CD8-positive, alpha-beta T cell (primary cell): ENCODE measurements at places on chromosomes 5 and 9. TPM values are rescaled to one million over a fixed set of nuclear protein-coding genes. Genes with fewer than 3 reads are reported as not detected.

- DNase-seq, result no peak
Measured at GRCh38 chr9:122406070-122406890, 35.5 kb downstream of the PTGS1 start.

DNA sequence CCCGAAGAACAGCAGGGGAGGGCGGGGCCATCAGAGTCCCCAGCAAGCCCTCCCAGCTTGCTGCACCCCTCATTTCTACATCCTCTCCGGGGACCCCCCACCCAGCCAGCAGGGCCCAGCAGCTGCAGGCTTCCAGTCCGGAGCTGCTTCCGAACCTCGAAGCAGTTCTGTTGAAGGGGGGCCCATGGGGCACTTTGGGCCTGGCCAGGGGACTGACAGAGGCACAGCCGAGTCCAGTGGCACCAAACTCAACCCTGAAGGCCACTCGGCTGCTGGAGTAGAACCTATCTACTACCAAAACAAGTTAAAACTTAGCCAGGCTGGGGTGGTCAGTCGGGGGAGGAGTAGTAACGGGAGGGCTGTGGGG lies 8.1 kb upstream of the CCDC187 start:
- no peak for DNase-seq

GRCh38 chr5:54403885-54404416 lies 51.5 kb upstream of the HSPB3 start:
- DNase-seq, result no peak

DNA sequence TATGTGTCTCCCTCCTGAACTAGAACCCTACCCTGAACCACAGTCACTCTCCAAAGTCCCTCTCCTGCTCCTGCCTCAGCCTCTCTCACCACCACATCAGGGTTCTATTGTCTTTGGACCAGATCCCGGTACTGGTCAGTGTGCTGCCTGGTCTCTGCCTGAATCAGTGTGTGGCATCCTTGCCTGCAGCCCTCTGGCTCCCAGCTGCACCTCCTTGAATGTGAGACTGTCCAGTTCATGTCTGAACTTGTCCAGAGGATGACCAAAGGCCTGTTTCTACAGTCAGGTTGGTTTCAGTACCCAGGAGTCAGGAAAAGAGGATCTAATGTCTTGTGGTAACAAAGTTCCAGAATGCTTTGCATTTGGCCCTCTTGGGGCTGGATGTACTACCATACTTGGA lies 76.8 kb upstream of the RANBP3L start:
- no peak for DNase-seq

DNA sequence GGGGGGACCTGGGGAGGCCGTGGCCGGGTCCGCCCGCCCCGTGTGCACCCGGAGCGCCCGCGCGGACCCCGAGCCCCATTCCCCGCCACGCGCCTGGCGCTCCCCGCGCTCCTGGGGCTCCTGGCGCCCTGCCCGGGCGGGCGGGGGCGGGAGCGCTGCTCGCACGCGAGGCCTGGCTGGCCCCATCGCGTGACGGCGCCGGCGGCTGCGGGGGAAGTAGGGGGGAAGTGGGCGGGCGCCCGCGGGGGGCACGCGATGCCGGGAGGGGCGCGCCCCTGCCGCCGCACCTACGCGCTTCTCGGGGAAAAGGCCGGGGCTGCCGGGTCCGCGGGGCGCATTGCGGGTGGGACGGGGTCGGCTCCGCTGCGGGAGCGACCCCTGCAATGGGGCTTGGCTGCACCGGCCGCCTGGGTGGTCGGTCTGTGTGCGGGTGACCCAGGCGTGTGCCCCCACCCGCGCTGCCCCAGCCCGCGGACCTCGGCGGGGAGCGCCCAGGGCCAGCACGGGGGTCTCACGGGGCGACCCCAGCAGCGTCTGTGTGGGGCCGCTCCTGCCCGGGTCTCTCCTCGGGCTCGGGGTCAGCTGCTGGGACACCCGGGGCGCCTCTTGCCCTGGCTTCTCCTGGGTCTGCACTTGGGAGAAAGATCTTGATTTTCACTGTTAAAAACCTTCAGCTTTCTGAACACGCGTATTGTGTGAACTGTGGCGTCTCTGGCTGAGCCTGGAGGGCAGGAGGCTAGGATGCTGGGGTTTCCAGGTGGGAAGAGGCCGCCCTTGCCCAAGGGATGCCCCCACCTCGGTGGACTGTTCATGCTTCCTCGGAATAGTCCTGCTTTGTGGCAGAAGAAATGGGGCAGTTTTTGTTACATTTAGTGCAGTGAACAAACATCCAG lies 52.4 kb downstream of the AHRR start:
- DNase-seq, result peak; percentile 59

The FBP2 gene
- not detected for total RNA-seq

The PKD2L2 gene
- not detected for total RNA-seq

The GPR151 gene
- not detected for total RNA-seq

The C9 gene
- total RNA-seq, result not detected
